ENCODE measurements at places on chromosomes 16 and 17.

DNA sequence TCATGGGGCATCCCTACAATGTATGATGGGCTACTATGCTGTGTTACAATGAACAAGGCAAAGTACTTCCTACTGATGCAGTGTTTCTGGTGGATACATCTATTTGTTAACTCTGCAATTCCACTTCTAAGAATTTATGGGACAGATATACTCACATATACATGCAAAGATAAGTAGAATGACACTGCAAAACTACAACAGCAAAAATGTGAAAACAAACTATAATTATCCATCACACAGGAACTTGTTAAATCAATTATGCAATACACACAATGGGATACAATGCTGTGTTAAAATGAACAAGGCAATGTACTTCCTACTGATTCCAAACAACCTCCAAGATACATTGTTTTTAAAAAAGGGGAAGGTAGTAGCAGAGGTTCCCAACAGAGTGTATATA is 3.2 kb downstream of the DDX52 start:
- DNase-seq: no peak

DNA sequence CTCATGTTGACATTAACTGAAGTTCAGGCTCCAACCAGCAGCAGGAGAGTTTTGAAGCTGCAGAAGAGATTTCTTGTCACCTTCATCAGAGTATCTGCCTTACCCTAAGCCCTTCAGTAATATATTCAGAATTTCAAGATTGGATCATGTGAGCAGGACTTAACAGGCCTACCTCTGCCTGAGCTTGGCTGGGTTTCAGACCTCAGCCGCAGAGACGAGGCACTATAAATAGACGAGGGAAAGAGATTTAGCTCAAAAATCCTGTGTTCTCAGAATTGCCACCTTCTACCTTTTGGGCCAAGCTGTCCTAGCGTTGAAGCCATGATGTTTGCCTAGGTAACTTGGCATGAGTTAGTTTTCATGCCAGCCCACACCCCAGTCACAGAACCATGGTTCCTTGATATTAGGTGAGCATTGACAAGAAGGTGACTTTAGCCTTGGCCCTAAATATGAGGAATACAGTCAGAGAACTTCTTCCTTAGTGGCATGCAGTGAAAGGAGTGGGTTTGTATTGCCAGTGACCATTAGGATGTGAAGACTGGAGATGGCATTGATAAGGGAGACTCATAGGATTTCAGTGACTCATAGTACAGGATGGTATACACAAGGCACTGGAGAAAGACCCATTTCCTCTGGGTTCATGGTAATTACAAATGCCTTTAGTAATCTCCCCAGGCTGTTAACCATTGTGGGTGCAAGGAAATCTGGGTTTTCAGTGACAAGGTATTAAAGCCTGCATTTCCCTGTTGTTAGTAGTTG is 224.3 kb downstream of the MSI2 start:
- DNase-seq: no peak

DNA sequence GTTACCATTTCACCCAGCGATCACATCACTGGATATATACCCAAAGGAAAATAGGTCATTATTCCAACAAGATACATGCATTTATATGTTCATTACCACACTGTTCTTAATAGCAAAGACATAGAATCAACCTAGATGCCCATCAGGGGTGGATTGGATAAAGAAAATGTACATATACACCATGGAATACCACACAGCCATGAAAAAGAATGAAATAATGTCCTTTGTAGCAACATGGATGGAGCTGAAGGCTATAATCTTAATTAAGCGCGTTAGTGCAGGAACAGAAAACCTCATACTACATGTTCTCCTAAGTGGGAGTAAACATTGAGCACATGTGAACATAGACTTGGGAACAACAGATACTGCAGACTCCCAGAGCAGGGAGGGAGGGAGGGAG is 18.6 kb downstream of the CNTROB start:
- no peak for DNase-seq

GRCh38 chr16:30382111-30382881 is at the start of gene SEPTIN1:
Gene SEPTIN1 (minus strand): TSS chr16:30382561. CDS start chr16:30382542, 19 bp downstream.
- DNase-seq: peak; percentile 63

GRCh38 chr17:14015271-14015670 is 54.0 kb upstream of the COX10 start:
- no peak for DNase-seq

DNA sequence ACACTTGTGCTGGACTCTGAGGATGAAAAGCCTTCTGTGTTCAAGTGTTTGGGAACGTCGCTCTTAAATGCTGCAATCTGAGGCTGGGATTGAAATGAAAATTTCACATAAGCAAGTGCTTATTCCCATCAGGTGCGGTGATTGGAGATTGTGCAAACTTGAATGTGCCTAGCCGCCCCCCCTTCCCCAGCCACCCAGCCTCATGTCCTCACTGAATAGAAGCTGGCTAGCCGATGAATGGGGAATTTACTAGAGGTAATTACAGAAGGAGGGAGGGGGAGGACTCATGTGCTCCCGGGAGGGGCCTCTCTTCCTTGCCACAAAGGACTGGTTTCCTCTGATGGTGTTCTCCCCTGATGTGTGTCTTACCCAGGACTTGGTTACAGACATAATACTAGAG is 544.8 kb upstream of the EEF2KMT start:
- DNase-seq: no peak

DNA sequence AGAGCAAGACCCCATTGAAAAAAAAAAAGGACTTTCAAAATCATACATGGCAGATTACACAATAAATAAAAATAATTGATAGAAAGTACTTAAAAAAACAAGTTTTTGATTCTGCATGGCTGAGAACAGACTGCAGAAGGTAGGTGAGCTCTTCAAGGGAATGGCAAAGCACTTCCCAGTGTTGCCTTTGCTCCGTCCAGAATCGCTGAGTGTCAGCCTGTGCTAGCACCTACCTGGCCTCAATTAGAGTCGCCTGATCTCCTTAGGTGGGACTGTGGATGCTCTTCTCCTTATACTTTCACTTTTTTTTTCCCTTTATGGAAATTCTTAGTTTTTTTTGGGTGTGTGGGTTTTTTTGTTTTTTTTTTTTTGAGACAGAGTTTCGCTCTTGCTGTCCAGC is 6.0 kb upstream of the TMEM220 start:
- DNase-seq: no peak

DNA sequence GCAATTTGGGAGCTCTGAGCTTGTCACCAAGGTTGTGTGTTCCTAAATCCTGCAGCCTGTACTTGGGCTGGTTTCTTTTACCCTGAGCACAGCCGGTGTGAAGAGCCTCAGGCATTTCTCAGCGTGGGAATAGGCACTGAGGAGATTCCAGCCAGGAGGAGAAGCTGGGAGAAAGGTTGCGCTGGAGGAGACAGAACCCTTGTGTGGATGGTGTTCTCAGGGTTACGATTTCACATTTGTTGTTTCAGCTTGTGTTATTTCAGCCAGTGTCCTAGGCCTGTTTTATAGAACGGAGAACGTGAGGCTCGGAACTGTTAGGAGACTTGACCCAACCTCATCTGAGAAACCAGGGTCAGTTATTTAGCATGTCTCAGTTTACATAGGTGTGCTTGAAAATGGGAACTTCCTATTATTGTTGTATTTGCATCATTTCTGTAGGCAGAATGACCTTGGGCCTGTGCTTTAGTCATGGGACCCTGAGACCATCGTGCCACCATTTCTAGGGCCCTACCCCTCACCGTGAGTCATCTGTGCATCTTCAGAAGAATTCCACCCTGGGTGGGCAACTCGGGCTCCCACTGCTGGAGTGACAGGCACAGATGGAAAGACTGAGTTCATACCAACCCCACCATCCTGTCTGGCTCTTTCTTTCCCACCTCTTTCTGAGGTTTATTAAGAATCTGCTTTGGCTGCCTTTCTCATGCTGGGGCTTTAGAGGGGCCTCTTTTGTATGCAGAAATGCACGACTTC is 134.9 kb downstream of the MSI2 start:
- no peak for DNase-seq

- no peak for DNase-seq
These were observed 2.3 kb downstream of the COPRS start for GRCh38 chr17:31856750-31857149.

- DNase-seq: no peak
These were observed 877 bp upstream of the BCL7C start for GRCh38 chr16:30894540-30895368.

GRCh38 chr17:82978765-82979349 is 100.6 kb upstream of the METRNL start:
- no peak for DNase-seq

- no peak for DNase-seq
These were observed 7.4 kb downstream of the FAM171A2 start for GRCh38 chr17:44356241-44356640.

DNA sequence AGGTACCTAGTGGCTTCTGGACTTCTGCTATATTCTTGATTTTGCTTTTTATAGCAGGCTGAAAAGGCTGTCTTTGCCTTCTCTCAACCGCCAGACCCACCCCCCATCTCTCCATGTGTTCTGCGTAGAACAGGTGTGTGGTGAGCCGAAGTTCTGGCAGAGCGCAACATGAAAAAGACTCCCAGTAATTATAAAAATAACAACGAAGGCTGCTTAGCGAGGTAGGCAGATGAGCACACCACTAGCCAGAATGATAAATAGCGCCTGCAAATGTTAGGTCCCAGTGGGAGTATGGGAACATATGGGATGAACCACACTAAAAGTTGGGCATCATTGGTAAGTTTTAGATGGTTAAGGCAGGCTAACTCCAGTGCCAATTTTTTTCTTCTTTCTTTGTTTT is 14.0 kb upstream of the RBFOX1 start:
- DNase-seq: no peak

DNA sequence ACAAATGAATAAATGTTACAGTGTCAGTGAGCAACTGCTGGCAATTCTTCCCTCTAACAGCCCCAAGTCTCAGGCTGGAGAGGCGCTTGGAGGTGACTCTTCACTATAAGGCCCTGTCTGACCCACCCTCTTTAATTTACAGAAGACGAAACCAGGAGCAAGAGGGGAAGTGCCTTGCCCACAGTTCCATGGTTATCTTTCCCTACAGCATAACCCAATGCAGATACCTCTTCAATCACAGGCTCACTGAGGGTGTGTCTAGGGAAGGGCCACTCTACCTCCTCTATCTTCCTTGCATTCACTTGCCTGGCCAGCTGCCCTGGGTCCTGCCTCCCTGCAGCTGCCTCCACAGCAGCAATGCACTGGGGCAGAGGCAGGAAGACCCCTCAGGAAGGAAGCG is 9.6 kb upstream of the N4BP1 start:
- no peak for DNase-seq

GRCh38 chr17:50558941-50559614 is 1.4 kb upstream of the CACNA1G start:
- DNase-seq: no peak

GRCh38 chr16:72612256-72612655 is 435.7 kb downstream of the ZFHX3 start:
- no peak for DNase-seq

DNA sequence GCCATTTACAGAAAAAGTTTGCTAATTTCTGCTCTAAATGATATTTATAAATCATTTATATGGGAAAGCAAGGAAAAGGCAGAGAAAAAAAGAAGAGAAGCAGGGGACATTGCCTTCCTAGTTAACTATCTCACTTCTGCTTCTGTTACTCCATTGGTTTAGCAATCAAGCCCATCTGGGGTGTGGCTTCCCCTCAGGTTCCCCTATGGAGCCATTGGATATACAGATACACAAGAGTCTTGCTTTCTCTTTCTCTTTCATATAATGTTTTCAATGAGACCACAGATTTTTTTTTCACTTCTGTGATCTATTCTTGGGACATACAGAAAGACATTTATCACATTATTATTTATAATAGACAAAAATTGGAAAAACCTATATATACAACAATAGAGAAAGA is 105.6 kb upstream of the TOM1L1 start:
- DNase-seq: no peak

- no peak for DNase-seq
These were observed 34.8 kb upstream of the XYLT2 start for GRCh38 chr17:50311112-50311460.

- no peak for DNase-seq
These were observed 285.1 kb upstream of the CDH11 start for GRCh38 chr16:65406933-65407332.

GRCh38 chr17:58005031-58005727 is 1.9 kb downstream of the SRSF1 start:
- DNase-seq: no peak

- DNase-seq: no peak
These were observed 13.6 kb downstream of the CDH8 start for GRCh38 chr16:62022688-62023087.

DNA sequence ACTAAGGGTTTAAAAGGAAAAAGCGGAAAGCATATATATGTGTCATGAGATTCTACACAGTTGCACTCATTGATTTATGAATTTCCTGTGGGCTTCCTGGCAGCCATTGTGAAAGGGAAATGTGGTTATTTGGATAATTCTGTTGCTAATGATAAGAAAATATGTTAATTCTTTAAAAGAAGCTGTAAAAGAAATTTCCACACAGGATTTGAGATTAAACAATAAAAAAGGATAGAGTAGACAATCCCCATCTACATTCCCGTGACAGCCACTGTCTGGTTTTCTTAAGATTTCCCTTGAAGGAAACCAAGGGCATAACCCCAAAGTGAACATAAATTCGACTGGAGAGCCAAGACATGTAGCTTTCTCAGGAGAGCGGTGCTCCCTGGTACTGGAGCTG is 397.5 kb downstream of the CPPED1 start:
- no peak for DNase-seq

DNA sequence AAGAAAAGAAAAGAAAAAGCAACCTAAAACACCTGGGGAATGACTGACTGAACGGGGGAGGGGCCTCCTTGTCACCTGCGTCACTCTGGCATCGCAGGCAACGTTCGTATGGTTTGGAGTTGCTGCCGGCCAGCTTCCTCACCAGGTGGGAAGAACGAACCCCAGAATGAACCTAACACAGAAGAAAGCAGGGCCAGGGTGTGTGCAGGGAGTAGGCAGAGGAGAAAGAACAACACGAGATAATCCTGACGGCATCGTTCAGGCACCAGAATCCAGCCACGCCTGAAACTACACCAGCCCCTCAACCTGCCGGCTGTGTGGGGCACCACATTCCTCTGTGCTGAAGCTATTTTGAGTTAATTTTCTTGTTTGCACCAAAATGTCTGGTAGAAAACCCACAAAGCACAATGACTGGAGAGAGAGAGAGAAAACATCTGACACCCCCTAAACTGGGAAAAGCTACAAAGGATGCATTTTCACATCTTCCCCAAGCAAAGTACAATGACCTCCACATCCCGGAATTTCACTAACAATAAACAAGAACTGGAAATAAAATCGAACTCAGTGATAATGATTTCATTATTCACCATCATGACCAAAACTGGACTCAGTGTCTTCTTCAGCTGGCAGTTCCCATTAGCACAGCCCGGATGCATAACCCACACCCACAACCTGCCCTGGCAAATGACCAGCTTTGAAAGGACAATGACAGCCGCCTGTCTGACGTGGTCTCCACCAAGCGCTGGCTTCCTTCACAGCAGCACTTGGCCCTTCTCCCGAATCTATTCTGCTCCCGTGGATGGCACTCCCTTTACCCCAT is 23.6 kb downstream of the RAB40B start:
- no peak for DNase-seq

All from activated naive CD4-positive, alpha-beta T cell (primary cell).